ENCODE measurements at places on chromosomes 1 and 21. TPM values are rescaled to one million over a fixed set of nuclear protein-coding genes. Genes with fewer than 3 reads are reported as not detected.

The PSMD4 gene
- total RNA-seq: 120 TPM

The HSD3B1 gene
- total RNA-seq: not detected

The BEST4 gene
- total RNA-seq: not detected

The LAD1 gene
- total RNA-seq: not detected

The HAO2 gene
- not detected for total RNA-seq

The GFI1 gene
- total RNA-seq: not detected

The PIGP gene
- 10.0 TPM for total RNA-seq

The CACNA1S gene
- total RNA-seq: not detected

The PTGS2 gene
- 71.5 TPM for total RNA-seq

The LRRC71 gene
- not detected for total RNA-seq

The USH2A gene
- not detected for total RNA-seq

The B3GALT2 gene
- 0.49 TPM for total RNA-seq
